Pons (tissue), 1 donor: ENCODE measurements at places on chromosomes 6 and 20.

DNA sequence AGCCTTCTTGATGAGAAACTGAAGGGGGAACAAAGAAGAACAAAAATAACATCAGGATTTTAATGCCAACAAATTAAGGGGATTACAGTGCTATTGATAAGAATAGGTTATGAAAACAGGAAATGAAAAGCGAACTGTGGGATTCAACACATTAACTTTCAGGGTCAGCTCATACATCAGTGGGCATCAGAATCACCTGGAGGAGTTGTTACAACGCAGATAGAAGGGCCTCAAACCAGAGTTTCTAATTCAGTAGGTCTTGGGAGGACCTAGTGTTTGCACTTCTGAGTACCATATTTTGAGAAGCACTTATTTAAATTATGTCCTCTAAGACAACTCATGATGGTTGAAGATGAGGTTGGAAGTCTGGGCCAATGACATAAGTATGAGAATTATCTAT is 5.6 kb upstream of the TMEM244 start:
- no peak for DNase-seq

DNA sequence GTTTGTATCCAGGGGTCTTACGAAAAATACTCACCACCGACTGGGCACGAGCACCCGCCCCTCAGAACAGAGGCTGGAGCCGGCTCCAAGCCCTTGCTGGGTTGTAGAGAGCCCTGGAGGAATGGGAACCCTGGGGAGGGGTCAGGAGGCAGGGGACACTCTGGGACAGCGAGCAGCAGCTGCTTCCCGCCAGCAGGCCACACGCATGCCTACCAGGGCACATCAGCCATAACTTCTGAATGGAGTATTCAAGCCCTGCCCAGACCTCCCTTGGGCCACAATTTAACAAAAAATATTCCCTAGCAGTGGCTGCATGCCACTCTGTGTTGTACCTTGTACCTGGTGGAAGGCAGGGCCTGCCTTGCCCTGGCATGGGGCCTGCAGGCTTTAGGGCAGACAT is 31.6 kb upstream of the CD93 start:
- DNase-seq: no peak

GRCh38 chr20:595330-596308 is 14.5 kb downstream of the TCF15 start:
- DNase-seq: no peak

- DNase-seq: no peak
Measured at GRCh38 chr20:45595235-45595634, 16.2 kb upstream of the WFDC8 start.

- no peak for DNase-seq
Measured at GRCh38 chr6:33770124-33770832, 18.7 kb downstream of the LEMD2 start.

DNA sequence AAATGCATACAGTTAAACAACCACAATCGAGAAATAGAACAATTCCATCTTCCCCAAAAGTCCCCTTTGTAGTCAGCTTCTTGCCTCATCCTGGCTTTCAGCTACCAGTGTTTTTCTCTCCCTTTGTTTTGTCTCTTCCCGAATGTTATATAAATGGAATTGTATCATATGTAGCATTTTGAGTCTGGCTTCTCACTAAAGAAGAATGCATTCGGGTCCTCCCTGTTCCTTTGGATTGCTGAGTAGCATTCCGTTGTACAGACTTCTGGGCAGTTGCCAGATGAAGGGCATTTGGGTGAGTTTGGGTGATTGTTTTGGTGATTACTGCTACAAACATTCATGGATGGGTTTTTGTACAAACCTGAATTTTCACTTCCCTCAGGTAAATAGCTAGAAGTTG is 27.8 kb downstream of the PRPH2 start:
- no peak for DNase-seq

- DNase-seq: no peak
Measured at GRCh38 chr20:38599410-38599882, 2.2 kb upstream of the ARHGAP40 start.
